ENCODE measurements at places on chromosomes 11 and 22.

- DNase-seq = no peak
These were observed at the start of gene AMPD3 for GRCh38 chr11:10454878-10455631. Gene AMPD3 (plus strand): TSS chr11:10455264. CDS start chr11:10461520, 6,256 bp downstream.

DNA sequence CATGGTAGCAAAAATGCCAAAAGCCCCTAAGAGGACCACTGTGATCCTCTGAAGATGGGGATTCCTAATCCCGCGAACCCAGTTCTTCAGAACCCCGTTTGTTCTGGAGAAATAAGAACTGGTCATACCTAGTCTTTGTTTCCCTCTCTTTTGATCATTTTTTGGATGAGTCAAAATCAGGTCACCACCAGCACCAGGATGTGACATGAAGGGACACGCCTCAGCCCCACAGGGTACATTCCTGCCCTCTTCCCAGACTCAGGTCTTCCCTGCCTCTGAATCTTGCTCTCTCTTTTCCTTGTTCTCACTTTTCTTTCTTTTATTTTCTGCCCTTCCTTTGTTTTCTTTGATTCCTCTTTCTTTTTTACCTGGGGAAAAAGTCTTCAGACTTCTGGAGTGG, 14.6 kb upstream of the ANO1 start:
- no peak for DNase-seq

DNA sequence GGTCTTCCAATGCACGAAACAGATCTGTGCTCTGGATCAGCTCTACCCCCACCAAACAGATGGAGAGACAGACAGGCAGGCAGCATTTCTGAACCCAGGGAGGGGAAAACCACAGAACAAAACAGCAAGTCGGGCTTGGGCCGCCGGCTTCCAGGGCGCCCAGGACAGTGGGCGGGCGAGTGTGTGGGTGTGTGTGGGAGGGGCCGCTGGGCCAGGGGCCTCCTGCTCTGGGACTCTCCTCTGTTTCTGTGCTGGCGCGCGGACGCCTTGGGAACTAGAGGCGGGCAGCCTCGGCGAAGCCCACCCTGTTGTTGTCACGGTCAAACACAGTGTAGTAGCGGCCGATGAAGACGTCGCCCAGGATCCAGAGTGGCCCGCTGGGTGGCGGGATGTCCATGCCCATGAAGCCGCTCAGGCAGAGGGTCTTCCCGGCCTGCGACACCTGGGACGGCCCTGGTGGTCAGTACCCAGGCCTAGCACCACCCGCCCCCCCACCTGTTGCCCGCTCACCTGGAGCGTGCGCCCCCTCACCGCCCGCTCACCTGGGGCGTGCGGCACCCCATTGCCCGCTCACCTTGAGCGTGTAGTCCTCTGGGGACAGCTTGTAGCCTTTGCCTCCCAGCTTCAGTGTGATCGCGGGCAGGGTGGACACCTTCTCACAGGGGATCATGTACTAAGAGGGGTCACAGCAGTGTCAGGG, 3.0 kb upstream of the IFITM10 start:
- DNase-seq = no peak

DNA sequence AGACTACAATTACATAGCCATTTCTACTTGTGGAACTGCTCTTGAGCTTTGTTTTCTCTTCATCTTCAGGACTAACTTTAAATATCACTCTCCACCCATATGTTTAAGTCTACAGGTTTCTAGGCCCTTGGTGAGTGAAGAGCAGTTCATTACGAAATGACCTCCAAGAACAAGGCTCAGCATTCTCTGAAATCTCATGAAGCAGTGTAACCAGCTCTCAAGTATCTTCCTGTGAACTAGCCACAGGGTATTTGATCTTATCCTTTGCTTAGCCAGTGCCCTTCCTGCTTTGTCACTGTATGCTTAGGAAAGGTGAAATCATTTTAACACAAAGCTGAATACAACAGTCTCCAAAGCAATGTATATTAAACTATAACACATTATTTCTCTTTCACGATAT, 20.4 kb upstream of the LYVE1 start:
- no peak for DNase-seq

GRCh38 chr11:14542324-14542723, 22.1 kb upstream of the PSMA1 start:
- DNase-seq = no peak

- no peak for DNase-seq
These were observed 113.4 kb downstream of the GRIA4 start for GRCh38 chr11:105723269-105723668.

DNA sequence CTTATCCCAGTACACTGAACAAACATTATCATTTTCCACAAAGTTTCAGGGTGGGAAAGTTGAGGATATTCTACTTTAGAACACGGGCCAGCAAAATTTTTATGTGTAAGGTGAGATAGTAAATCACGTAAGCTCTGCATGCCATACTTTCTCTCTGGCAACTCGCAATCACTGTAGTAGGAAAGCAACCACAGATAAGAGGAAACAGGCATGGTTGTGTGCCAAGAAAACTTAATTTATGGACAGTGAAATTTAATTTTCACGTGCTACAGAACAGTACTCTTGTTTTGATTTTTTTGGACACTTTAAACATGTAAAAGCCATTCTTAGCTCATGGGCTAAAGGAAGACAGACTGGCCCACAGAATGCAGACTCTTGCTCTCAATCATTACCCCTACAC, 82.5 kb downstream of the LARGE1 start:
- no peak for DNase-seq

GRCh38 chr11:69947059-69947792, 128.0 kb upstream of the FGF3 start:
- DNase-seq = no peak

- no peak for DNase-seq
These were observed 52.3 kb downstream of the SHISAL1 start for GRCh38 chr22:44260216-44261035.

DNA sequence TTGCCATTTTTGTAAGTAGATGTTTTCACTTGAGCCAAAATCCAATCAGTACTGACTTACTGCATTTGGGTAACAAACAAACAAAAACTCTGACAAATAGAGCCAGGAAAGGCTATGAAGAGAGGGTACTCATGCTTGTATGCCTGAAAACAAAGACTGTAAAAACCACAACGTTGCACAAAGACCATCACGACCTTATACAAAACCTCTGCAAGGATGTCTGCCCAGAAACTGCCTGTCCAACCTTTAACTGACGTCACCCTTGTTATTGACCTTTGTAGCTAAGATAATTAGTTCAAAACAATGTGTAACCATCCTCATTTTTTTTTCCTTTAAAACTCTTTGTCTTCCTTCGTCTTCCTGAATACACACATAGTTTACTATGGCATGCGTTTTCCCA, 804 bp upstream of the CREBZF start:
- no peak for DNase-seq

- no peak for DNase-seq
These were observed 13.1 kb upstream of the RPL3 start for GRCh38 chr22:39332441-39333064.

- DNase-seq = no peak
These were observed 9.7 kb downstream of the NADSYN1 start for GRCh38 chr11:71462726-71463125.

- no peak for DNase-seq
These were observed 40.7 kb upstream of the TTC12 start for GRCh38 chr11:113273720-113274119.

Measured in T-helper 2 cell (primary cell).